ENCODE measurements at places on chromosomes 1 and 21.

DNA sequence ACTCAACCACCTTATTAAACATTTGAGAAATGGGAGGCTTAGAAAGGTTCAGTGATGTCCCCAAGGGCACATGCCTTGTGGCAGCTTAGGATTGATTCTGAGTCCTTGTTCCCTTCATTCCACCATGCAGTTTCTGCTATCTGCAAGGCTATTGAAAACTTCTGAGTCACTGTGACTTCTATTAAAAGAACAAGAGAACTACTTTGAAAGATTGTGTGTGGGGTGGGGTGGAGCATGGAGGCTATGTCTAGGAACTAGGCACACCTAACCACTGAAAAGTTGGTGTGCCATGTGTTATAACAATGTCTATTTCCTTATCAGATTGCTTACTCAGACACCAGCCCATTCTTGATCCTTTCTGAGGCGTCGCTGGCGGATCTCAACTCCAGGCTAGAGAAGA lies 10.8 kb downstream of the MTARC1 start:
- no peak for DNase-seq

DNA sequence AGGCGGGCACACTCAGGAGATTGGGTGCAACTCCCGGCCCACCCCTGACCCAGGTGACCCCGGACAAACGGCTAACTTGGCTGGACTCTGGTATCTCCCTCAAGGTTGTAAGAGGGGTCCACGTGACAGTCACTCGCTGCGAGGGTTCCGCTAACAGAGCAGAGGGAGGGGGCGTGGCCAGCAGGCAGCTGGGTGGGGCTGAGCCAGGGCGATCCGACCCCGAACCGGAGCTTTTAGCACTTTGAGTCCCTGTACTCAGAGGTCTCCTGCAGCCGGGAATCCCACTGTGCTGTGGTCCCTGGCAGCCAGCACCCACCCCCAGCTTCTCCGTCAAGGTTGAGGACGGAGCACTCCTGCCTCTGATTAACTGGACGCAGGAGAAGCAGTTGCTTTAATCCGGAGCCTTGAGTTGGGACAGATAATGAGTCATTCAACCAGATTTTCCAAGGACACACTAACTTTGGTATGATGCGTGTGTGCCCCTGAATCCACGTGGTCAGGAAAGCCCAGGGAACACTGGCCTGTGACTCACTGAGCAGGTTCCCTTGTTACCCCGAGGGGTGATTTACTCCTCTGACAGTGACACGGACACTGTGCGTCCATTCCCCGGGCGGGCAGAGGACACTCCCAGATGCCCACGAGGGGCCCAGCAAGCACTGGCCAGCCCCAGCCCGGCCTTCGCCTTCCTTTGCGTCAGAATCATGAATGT lies 16.8 kb downstream of the TRPM2 start:
- DNase-seq: no peak

DNA sequence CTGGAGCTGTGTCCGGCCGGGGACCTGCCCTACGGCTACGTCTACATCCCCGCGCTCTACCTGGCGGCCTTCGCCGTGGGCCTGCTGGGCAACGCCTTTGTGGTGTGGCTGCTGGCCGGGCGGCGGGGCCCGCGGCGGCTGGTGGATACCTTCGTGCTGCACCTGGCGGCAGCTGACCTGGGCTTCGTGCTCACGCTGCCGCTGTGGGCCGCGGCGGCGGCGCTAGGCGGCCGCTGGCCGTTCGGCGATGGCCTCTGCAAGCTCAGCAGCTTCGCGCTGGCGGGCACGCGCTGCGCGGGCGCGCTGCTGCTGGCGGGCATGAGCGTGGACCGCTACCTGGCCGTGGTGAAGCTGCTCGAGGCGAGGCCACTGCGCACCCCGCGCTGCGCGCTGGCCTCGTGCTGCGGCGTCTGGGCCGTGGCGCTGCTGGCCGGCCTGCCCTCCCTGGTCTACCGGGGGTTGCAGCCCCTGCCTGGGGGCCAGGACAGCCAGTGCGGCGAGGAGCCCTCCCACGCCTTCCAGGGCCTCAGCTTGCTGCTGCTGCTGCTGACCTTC lies 412 bp downstream of the GPR25 start:
- DNase-seq: no peak

DNA sequence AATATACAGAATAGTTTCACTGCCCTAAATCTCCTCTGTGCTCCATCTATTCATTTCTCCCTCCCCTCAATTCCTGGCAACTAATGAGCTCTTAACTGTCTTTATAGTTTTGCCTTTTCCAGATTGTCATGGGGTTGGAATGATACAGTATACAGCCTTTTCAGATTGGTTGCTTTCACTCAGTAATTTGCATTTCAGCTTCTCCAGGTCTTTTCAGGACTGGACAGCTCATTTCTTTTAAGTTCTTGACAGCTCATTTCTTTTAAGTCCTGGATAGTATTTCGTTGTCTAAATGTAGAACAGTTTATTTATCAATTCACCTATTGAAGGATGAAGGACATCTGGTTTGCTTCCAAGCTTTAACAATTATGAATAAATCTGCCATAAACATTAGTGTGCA lies 22.6 kb downstream of the KRTAP21-3 start:
- no peak for DNase-seq

All from fibroblast of skin of left biceps (primary cell).